ENCODE measurements at places on chromosomes 4 and X.

- no peak for DNase-seq
These were observed 5.6 kb upstream of the ABLIM2 start for GRCh38 chr4:8164194-8164565.

DNA sequence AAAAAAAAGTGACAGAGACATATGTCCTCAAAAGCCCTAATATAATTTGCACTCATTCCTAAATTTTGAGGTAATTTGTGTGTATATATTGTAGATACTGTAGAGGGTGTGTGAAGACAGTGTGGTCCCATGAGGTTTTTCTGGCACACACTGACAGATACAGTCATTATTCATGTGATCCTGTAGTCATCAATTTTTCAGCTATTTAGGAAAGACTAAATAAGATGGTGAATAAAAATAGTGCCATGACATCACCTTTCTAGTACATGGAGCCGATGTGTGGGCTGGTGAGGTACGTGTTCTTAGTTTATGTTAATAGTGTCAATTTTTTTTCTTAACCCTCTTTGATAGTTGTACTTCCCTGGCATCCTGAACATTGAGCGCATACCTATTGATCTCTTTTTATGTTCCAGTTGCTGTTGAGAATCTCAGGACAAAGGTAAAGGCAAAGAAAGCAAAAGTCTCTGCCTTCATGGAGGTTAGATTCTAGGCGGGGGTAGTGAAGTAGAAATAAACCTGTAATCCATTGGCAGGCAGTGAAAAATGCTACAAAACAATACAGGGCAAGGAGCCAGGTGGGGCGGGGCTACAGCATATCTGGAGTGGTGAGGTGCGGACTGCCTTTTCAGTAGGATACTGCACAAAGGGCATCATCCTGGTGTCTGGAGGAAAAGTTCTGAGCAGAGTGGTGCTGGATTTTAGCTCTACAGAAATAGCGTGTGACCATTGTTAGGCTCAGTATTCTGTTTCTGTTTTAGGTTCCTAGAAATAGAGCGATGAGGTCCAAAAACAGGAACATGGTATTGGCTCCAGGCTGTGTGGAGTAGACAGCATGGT lies 93.8 kb downstream of the ARHGAP10 start:
- no peak for DNase-seq

DNA sequence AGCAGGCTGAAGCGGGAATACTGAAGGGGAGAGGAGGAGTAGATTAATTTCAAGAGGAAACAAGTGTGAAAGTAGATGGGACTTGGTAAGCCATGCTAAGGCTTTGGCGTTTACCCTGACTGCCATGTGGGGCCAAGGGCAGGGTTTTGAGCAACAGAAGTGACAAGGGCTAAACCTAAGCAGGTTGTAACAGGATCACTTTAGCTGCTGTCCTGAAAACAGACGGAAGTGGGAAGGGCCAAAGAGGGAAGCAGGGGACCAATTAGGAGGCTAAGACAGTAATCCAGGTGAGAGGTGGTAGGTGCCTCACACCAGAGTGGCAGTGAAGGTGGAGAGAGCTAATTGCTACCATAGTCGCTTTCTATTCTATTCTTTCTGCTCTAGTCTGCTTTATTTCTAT lies 166.5 kb downstream of the PJA1 start:
- DNase-seq, result no peak

DNA sequence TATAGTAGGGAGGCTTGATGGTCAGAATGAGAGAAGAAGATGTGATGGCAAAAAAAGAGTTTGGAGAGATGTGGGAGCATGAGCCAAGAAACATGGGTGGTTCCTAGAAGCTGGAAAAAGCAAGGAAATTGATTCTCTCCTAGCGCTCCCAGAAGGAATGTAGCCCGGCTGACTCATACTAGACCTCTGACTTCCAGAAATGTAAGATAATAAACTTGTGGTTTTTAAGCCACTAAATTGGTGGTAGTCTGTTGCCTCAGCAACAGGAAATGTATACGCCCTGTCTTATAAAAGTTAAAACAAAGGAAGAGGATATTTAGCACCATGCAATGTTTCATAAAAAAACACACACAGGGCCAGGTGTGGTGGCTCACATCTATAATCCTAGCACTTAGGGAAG lies 182.7 kb upstream of the PCDH7 start:
- DNase-seq, result peak; percentile 90

DNA sequence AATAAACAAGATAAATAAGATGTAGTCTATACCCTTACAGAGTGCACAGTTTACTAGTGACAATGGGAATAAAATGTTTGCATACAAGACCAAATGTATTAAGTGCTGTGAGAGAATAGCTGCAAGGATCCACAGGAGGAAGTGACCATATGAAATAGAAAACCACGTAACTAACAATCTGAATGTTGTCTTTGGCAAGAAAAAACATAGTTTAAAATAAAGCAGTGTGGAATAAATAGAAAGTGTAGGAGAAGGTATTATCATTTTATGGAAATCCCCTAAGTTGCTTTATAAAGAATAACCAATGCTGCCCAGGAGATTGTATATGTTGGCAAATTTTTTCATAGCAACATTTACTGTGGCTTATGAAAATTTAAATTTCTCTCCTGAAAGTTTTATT lies 116.1 kb downstream of the PCDH7 start:
- peak; percentile 68 for DNase-seq
